ENCODE measurements at places on chromosomes 6 and 20.

- DNase-seq: no peak
Measured at GRCh38 chr6:131068165-131068564, 5.1 kb upstream of the EPB41L2 start.

DNA sequence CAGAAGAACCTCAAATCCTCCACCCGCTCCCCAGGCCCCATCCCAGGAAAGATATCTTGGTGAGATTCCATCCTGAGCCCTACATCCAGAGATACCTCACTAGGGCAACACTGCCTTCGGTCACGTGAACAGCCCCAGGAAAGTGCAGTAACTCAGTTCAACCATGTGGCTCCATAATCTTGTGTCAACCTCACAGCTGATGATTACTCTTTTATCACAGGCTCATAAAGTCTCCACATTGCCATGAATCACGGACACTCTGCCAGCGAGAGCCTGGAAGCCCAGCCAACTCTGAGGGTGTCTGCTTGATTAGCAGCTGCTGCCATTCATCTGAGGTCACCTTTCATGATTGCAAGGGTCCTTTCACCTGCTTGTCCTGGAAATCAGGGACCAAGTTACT, 175.8 kb upstream of the LRFN2 start:
- DNase-seq: no peak

- DNase-seq: peak; percentile 32
Measured at GRCh38 chr6:87093651-87094050, 1.3 kb downstream of the CGA start.

GRCh38 chr20:5482791-5483190, 166.0 kb upstream of the PROKR2 start:
- DNase-seq: peak; percentile 30

DNA sequence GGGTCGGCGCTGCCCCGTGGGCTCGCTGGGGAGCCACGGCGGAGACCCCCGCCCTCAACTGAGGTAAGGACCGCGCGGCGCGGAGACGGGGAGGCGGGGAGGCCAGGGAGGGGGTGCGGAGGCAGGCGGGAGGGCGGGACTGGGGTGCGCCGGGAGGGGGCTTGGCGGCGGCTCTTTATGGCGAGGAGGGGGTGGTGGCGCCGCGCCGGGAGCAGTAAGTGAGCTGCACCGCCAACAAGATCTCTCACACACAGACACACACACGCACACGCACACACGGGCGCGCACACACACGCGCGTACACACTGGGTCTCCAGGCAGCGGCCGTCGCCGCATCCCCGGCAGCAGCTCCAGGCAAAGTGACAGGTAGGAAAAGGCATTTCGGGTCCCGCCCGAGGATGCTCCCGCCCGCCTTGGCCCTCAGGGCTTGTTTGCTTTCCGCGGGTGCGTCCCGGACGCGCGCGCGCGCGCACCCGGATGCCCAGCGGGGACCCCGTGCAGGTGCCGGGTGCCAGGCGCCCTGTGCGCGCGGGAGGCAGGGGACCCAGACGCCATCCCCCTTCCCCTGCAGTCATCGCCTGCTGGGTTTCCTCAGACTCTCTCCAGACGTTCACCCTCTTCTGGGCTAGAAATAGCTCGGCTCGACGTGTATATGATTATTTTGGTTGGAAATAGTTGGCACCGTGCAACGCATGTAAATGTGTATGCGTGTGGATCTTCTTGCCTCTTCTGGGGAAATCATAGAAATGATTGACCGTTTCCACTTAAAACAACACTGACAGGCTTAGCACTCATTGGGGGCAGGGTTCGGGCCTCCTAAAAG, at the start of gene PLCB4:
Gene PLCB4, plus strand, starts transcription at position 247 of the 823 bp plus-strand sequence. CDS start 238,728 bp downstream, outside the sequence.
- peak; percentile 20 for DNase-seq

GRCh38 chr6:71248306-71248765, 40.3 kb upstream of the OGFRL1 start:
- DNase-seq: peak; percentile 90

- no peak for DNase-seq
Measured at GRCh38 chr6:43768506-43768860, 1.5 kb upstream of the VEGFA start.

DNA sequence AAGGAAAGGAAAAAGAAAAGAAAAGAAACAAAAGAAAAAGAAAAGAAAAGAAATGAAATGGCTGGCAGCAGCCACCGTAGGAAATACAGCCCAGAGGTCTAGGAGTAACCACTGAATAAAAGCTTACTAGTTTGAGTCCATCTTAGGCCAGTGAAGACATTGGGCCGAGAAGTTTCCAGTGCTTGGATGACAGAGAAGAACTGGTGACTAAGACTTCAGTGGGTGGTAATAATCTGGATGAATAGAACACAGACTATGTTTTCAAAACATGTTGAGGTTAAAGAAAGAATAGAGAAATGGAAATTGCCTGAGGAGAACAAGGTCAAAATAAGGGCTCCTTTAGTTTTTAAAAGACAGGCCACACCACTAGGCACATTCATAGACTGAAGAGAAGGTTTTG, 198.8 kb downstream of the ATXN1 start:
- no peak for DNase-seq

DNA sequence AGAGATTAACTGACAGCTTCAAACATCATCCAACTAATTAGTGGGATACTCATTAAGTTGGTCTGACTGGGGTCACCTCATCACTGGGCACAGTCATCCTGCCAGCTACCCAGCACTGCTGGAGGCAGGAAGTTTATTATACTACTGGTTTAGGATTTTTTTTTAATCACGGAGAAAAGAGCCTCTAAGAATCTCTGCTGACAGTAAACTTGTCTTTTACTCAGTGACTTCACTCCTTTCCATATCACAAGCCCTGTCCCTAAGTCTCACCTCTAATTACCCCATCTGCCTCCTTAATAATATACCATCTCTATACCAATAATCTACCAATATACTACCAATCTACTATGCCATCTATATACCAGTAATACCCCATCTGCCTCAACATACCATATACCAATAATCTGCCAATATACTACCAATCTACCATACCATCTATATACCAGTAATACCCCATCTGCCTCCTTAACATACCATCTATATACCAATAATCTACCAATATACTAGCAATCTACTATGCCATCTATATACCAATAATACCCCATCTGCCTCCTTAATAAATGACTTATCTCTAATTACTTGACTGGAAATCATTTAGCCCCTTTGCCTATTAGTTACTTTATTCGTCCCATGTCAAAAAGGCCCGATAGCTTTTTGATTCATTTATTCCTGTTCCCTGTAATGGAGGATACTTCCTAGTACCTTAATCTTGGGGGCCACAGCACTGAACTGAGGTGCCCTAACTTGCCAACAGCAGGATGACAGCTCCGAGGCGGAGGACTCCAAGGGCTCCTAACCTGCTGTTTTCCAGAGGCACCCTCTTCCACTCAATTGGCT, 5.0 kb downstream of the ATP5F1E start:
- no peak for DNase-seq

DNA sequence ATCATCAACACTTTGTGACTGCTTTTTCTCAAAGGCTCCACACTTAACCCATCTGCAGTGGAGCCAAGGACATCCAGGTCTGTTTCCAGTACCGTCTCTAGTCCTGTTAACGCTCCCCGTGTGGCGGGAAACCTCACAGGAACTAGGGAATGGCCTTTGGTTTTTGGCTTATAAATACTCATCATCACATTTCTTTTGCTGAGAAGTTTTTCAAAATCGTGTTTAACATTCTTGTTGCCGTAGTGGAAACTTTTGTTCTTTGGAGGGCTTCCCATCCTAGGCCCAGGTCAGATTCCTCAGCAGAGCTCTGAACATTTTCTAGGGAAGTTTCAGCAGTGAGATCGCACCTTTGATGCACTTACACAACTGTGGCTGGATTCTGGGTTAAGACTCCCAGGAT, 24.6 kb downstream of the DAAM2 start:
- DNase-seq: no peak

GRCh38 chr6:151693366-151693765, 114.1 kb upstream of the ESR1 start:
- no peak for DNase-seq

DNA sequence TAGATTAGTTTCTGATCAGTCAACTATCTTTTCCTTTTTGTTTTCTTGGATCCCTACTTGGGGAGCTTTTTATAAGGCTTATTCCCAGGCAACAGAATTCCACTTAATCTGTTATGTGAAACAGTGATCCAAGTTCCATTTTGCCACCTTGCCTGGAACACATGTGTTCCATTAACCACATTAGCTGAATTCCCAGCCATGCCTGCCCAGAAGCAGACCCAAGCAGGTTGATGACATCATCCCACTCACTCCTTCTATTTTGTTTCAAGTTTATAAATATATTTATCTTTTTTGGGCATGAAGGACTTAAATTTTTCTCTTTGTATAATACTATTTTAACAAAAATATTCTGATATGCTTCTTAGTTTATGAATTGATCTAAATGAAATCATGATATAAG, 587.4 kb downstream of the GRIK2 start:
- no peak for DNase-seq

GRCh38 chr6:150813319-150813992, 52.0 kb upstream of the MTHFD1L start:
- peak; percentile 44 for DNase-seq

GRCh38 chr6:168605964-168606363, 165.0 kb downstream of the SMOC2 start:
- DNase-seq: no peak

GRCh38 chr6:14252271-14252850, 134.8 kb downstream of the CD83 start:
- no peak for DNase-seq

GRCh38 chr6:115982453-115982852, 78.2 kb downstream of the FRK start:
- no peak for DNase-seq

DNA sequence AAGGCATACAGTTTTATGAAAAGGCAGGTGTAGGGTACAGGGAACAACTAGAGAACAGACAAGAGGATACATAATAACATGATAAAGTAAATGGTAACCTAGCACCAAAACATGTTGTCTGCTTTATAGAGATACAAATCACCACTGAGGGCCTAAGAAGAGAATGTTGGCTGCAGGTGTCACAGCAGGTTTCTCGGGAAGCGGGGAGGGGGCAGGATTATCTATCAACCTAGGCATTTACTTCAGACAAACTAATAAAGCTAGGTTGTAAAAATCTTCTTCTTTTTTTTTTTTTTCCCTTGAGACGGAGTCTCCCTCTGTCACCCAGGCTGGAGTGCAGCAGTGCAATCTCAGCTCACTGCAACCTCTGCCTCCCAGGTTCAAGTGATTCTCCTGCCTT, 22.7 kb downstream of the PIM1 start:
- DNase-seq: no peak

DNA sequence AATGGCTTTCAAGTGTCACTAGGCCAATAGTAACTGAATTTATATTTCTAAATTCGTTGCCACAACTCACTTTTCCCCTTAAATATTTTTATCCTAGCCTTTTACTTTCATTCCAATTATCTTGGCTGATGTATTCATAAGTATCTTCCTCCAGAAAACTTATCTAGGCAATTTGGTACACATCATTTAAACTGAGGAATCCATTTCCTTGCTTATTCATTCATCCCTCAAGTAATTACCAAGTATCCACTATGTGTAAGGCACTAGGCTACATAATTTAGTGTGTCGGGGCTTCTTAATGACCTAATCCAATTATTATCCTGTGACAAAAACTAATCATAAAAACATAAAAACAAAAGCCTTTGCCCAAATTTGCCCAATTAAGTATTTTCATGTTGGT, 258.3 kb upstream of the TCF21 start:
- no peak for DNase-seq

- peak; percentile 60 for DNase-seq
Measured at GRCh38 chr6:6654599-6655575, 66.4 kb downstream of the LY86 start.

DNA sequence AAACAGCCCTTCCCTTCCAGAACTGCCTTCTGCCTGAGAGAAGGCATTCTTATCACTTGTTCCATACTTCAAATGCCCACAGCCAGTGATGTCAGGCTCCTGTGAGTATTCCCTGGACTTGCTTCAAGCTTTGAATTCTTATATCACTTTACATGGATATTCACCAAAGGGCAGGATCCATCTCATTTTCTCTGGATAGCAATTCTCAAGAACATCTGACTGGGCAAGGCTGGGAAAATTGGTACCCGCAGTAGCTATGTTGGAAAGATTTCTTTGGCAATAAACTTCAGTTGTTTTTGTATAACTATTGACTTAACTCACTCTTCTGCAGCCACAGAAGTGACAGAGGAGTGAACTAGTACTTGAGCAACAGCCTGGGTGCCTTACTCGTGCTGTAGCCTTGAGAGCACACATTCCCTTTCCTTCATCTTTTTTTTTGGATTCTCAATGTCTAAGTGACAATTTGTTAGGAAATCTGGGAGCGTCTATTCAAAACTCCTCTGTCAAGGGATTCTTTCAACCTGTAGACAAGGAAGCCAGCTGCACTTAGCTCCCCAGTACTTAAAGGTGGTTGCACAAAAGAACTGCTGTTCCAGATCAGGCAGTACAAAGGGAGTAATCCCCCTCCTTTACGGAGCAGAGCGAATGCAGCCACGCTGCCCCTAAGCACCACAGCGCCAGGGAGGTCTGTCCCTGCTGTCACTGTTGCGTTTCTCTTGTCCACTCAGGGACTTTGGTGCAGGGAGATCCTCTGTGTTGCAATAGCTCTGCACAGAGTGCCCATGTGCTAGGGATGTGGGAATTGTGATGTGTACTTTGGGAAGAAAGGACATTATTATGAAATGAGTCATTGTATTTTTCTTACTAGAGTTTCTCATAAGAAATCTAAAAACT, 69.6 kb downstream of the JAG1 start:
- DNase-seq: peak; percentile 89

DNA sequence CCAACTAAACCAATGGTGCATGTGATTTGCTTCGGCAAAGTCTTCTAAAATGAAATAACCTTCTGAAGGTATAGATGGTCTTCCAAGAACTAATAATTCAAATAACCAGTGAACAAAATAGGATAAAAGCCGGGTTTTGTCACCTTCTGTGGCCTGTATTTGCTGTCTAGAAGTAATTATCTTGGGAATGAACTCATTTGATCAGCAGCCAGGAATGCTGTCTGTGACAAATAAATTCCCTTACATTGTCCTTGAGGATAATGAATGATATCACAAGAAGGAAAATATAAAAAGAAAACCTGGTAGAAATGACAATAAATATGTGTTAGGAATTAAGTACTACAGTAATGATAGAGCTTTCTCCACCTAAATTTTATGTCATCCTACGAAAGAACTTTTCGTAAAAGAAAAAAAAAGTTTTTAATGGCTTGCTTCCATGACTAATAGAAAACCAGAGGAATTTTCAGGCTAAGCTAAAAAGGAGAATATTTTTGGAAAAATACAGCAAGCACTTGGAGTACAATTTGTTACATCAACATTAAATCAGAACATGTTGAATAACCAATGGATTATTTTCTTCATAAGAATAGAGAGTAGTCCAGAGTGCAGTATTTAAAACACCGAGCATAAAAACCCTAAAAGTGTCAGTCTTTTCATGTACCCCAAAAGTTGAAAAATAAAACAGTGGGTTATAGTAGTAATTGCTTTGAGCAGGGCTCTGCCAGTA, 247.7 kb downstream of the TBC1D7 start:
- no peak for DNase-seq

GRCh38 chr6:28597217-28597835, 71.6 kb downstream of the GPX5 start:
- peak; percentile 88 for DNase-seq

DNA sequence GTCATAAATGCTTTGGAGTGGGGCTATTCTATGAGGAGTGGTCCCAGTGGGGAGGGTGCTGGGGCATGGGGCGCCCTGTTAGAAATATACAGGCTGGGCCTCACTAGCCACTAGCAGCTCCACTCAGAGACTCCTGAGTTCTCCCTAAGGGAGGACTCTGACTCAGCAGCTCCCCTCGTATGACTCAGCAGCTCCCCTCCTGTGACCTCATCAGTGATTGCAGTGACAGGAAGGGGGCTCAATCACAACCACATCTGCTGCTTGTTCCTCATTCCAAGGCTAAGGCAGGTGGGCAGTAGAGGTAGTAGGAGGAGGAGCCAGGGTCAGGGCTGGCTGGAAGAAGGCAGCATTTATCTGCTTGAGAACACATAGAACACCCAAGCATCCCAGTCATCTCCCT, 73.7 kb downstream of the PRND start:
- DNase-seq: peak; percentile 42

Measured in cardiac fibroblast (primary cell).